Right cardiac atrium (tissue), 5 donors: ENCODE measurements at places on chromosomes 16 and 17. TPM values are rescaled to one million over a fixed set of nuclear protein-coding genes. Genes with fewer than 3 reads are reported as not detected.

GRCh38 chr17:27496437-27496943 is 40.2 kb downstream of the KSR1 start:
- DNase-seq, result no peak

GRCh38 chr17:27670791-27671590 is 40.0 kb downstream of the LGALS9 start:
- DNase-seq, result no peak

- DNase-seq, result no peak
Measured at GRCh38 chr16:89491238-89491869, 993 bp upstream of the ANKRD11 start.

GRCh38 chr17:42438600-42439567 is 15.8 kb upstream of the CAVIN1 start:
- no peak for DNase-seq

DNA sequence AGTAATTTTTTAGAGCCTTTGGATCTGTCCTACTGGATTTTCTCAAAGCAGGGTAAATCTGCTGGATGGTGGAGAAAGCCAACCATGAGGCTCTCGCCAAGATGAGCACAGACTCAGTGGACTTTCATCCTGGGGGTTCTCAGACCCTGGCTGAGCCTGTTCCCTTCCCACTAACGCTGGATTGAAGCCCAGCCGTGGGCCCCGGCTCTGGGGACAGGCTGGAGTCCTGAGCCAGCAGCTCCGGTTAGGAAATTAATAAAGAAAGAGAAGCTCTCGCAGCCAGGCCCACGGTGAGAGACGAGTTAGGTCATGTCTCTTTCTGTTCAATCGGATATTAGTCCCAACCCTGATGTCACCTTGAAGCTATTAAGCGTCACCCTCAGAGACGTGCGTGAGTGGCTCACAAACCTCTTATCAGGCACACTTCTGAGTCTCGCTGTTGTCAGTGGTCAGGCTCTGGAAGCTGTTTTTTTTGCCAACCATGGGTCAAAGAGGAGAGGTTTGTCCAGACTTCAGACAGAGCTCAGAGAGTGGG is 27.1 kb downstream of the MEOX1 start:
- DNase-seq, result peak; percentile 83

GRCh38 chr17:62925267-62925836 is 40.7 kb upstream of the TANC2 start:
- no peak for DNase-seq

DNA sequence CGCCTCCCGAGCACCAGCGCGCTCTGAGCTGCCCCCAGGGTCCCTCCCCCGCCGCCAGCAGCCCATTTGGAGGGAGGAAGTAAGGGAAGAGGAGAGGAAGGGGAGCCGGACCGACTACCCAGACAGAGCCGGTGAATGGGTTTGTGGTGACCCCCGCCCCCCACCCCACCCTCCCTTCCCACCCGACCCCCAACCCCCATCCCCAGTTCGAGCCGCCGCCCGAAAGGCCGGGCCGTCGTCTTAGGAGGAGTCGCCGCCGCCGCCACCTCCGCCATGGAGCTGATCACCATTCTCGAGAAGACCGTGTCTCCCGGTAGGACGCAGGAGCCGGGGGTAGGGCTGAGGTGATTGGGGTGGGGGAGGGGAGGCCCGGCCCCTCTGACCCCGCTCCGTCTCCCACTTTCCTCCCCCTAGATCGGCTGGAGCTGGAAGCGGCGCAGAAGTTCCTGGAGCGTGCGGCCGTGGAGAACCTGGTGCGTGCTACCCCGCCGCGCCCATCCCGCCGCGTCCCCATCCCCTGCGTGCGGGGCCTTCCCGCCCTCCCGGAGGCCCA is 329 bp downstream of the KPNB1 start:
- no peak for DNase-seq

The NKD1 gene
- 0.68 TPM for polyA plus RNA-seq

The CRYM gene
- polyA plus RNA-seq, result 108 TPM
